ENCODE measurements at places on chromosomes 11 and 22. TPM values are rescaled to one million over a fixed set of nuclear protein-coding genes. Genes with fewer than 3 reads are reported as not detected.

- no peak for DNase-seq
Measured at GRCh38 chr22:42939451-42939881, 75.5 kb downstream of the PACSIN2 start.

- DNase-seq = no peak
Measured at GRCh38 chr11:116219171-116219635, 553.6 kb downstream of the BUD13 start.

DNA sequence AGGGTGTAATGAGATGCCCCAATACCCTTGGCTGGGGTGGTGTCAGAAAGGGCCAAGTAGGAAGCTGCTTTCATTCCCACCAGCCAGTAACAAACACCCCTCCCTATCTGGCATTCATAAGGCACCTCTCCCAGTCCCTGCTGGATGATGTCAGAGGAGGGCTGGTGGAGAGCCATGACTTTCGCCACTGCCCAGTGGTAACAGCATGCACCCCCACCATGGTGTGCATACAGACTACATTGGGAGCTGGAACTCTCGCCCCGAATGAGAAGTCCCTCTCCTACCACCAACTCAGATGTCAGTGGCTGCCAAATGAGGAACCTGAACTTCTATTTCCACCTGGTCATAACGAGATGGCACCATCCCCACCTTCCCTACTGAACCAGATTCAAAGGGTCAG is 73.3 kb downstream of the SGSM3 start:
- no peak for DNase-seq

SYT7 gene
- not detected for total RNA-seq

DNA sequence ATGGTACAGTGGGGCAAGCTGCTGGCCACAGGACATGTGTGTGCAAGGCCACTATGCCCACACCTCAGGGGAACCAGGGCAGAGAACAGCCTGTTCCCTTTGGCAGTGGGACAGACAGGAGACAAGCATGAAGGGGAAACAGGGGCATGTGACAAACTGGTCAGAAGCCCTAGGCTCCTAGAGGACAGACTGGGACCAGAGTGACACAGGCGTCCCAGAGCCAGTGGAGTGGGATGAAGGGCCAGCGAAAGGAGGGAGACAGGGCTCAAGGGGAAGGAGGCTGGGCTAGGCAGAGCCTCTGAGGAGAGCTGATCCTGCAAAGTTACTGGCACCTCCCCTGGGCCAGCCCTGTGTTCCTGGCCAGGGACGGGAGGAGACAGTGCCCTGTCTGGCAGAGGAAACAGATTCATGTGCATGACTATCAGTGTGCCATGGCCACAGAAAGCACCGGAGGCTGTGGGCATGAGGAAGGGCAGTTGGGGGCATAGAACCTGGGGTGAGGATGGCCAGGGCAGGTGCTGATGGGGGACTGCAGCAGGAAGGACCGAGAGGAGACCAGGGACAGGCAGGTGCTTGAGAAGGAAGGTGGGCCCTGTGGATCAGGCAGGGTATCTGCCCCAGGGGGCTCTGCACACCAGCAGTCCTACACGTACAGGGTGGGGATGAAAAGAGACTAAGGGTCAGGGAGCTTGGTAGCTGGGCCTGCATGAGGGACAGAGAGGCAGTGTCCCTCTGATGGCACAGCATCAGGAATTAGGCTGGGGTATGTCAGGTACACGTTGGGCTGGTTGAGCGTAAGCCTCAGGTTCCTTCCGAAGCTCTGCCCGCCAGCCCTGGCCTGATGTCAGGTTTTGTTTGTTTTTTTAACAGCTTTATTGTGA is 9.8 kb downstream of the DERL3 start:
- DNase-seq = no peak

IGLL1 gene
- total RNA-seq = not detected

- DNase-seq = no peak
Measured at GRCh38 chr11:73525611-73526010, 72.3 kb downstream of the FAM168A start.

DNA sequence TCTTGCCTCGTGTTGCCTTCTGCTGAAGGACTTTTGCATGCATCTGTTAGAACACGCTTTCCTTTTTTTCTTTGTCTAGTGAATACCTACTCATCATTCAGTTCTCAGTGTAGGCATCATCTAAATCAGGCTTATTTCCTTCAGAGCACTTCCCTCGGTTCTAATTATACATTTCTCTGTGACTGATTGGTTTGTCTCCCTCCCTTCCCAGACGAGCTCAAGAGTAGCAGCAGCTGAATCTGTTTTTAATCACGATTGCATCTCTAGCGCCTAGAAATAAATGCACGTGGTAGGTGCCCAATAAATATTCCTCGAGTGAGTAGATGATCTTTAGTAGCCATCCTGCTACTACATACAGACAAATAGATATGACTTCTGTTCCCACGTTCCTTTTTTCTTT is 6.3 kb downstream of the CEP164 start:
- no peak for DNase-seq

DNA sequence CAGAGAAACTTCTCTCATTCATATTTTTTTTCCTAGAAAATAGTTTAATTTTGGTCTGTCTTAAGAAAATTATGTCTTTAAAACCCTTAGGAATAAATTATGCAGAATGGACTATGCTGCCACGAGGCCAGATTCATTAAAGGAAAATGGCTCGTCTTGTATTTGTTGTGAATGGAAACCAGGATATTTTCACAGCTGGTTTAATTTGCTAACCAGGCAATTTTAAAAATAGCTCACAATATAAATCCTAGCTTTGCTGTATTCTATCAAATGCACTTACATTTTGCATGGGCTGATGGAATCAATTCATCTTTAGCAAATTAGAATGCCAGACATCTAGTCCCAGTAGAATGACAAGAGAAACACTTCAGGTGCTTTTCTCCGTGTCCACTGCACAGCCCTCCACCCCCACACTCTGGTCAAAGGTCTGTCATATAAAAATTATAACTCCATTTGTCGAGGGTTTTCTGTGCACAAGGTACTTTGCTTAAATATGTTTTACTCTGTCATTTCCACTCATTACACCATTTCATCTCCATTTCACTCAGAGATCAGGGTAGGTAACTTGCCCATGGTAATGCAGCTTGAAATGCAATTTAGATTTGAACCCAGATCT is 20.3 kb upstream of the TNRC6B start:
- DNase-seq = no peak

PDE2A gene
- 0.40 TPM for total RNA-seq

- DNase-seq = no peak
Measured at GRCh38 chr11:12103411-12104225, 6.8 kb upstream of the MICAL2 start.

DNA sequence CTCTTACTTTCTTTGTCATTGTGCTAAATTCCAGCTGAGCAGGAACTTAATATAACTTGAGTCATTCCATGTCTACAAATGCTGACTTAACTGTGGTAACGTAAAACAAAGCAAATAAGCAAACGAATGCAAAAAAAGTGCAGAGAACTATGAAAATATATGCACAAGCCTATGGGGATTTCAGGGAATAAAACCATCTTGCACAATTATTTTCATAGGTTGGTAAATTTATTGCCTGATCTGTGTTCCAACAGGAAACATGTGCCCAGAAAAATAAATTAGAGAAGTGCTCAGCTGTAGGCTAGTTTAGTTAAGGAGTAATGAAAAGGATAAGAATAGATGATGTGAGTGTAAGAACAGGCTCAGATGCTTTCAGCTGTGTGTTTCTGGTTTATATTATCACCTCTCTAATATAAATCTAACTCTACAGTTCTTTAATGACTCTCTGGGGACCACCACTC is 1169.3 kb downstream of the LRRC4C start:
- no peak for DNase-seq

HBB gene
- not detected for total RNA-seq

GRCh38 chr11:57467508-57468157 is 7.3 kb downstream of the RTN4RL2 start:
- DNase-seq = no peak

GRCh38 chr11:66421492-66422205 is 814 bp downstream of the NPAS4 start:
- peak; percentile 88 for DNase-seq

DNA sequence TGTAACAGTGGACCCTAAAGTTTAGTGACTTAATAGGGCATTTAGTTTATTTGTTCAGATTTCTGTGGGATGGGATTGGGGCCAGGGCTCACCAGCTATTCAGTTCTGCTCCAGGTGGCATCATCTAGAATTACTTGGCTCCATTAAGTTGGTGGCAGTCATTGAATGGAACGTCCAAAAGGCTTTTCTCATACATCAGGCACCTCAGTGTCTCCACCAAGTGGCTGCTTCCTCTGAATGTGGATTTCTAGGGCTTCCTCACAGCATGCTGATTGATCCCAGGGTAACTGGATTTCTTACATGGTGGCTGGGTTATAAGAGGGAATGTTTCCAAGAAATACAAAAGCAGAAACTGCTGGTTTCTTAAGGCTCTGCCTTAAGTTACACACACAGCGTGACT is 34.7 kb downstream of the USP47 start:
- DNase-seq = no peak

DNA sequence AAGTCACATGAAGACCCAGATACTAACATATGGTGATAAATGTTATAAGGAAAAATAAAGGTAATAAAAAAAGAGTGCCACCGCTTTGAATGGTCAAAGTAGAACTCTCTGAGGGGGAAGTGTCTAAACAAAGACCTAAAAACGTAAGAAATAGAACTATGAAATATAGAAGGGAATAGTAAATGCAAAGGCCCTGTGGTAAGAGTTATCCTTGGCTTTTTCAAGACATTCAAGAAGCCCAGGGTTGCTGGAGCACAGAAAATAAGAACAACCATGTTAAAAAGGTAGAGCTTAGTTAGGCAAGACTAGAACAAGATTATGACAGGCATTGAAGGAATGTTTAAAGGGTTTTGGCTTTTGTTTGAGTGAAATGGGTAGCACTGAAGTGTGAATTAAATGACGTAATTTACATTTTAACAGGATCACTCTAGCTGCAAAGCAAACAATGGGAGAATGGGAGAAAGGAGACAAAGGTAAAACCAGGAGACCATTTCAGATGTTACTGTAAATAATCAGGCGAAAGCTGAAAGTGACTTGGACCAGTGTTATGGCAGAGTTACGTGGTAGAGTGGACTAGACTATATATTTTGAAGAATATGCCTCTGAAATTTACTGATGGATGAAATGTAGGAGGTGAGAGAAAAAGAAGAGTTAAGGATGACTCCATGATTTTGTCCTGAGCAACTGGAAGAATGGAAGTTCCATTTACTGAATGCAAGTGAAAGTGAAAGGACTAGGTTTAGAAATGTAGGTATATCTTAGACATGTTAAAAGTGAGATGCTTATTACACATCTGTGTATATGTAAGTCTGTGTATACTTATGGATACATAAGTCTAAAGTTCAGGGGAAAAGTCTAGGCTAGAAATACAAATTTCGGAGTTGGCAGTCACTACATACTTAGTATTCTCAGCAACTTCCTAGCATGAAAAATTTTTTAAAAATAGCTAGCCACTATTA is 28.5 kb downstream of the BTBD10 start:
- DNase-seq = no peak

Measured in activated CD4-positive, alpha-beta T cell treated with anti-CD3 and anti-CD28 coated beads, Interleukin-2, amount 10 ng/mL, durations not matched to agents 7 days and 5 days (primary cell).